ENCODE measurements at places on chromosomes 5 and 9. TPM values are rescaled to one million over a fixed set of nuclear protein-coding genes. Genes with fewer than 3 reads are reported as not detected.

DNA sequence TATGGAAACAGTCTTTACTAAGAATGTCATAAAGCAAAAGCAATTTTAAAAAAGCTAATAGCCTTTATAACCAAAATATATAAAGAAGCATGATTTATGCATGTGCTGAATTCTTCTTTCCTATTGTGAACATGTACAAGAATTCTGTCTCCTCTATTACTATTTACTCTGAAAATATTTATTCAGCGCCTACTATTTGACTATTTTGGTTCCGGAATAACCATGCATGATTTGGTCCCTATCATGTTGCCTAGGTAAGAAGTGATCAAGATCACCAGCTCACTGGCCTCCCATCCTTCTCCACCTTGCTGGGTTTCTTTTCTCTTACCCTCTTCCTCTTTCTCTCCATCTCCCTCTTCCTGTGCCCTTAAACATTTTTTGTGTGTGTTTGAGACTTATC, 443.8 kb downstream of the SH3GL2 start:
- no peak for DNase-seq
- H3K4me3 ChIP-seq = no peak overlapping the region
- no peaks in the 10 kb centered on the region for H3K4me1 ChIP-seq
- H3K27me3 ChIP-seq = no peaks in the 10 kb centered on the region

GRCh38 chr9:6576987-6577386, 68.5 kb downstream of the GLDC start:
- H3K36me3 ChIP-seq = no peaks in the 10 kb centered on the region
- peaks cover 8% of the 10 kb centered on the region for H3K27me3 ChIP-seq
- H3K27ac ChIP-seq = no peak overlapping the region
- H3K4me1 ChIP-seq = no peaks in the 10 kb centered on the region
- no peak overlapping the region for H3K4me3 ChIP-seq

GRCh38 chr5:105687493-105687892, 1983.2 kb downstream of the EFNA5 start:
- no peaks in the 10 kb centered on the region for H3K36me3 ChIP-seq
- H3K4me1 ChIP-seq = no peaks in the 10 kb centered on the region
- no peak overlapping the region for H3K4me3 ChIP-seq
- no peak overlapping the region for H3K27ac ChIP-seq
- no peak for DNase-seq

- peaks cover 5% of the 10 kb centered on the region for H3K4me1 ChIP-seq
- H3K36me3 ChIP-seq = no peaks in the 10 kb centered on the region
- peaks cover 47% of the 10 kb centered on the region for H3K27me3 ChIP-seq
- no peak overlapping the region for H3K4me3 ChIP-seq
These were observed 71.8 kb downstream of the AK8 start for GRCh38 chr9:132806306-132806705.

GRCh38 chr5:178525906-178526732, 64.1 kb downstream of the COL23A1 start:
- no peaks in the 10 kb centered on the region for H3K36me3 ChIP-seq
- no peaks in the 10 kb centered on the region for H3K4me1 ChIP-seq
- no peak overlapping the region for H3K27ac ChIP-seq

DNA sequence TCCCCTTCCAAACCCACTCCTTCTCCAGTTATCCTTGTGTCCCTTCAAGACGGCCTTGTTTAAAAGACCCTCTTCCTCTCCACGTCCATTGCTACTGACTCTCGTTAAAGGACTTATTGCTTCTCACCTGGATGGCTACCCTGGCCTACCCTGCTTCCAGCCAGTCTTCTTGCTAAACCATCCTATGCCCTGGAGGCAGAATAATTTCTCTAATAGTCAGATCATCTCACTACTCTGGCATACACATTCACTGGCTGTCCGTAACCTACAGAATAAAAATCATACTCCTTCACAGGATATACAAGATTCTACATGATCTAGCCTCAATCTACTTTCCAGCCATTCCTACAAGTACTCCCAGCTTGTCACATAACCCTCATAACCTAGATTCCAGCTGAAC, 92.6 kb downstream of the TRPM6 start:
- H3K36me3 ChIP-seq = no peaks in the 10 kb centered on the region
- H3K4me3 ChIP-seq = no peak overlapping the region
- no peaks in the 10 kb centered on the region for H3K4me1 ChIP-seq
- DNase-seq = no peak
- H3K27me3 ChIP-seq = peaks cover under 1% of the 10 kb centered on the region

GRCh38 chr9:91017245-91017644, 215.6 kb downstream of the SYK start:
- peaks cover 20% of the 10 kb centered on the region for H3K4me1 ChIP-seq
- no peak for DNase-seq
- no peak overlapping the region for H3K4me3 ChIP-seq

GRCh38 chr5:4116834-4117233, 521.2 kb downstream of the IRX1 start:
- no peaks in the 10 kb centered on the region for H3K27me3 ChIP-seq
- no peak for DNase-seq

DNA sequence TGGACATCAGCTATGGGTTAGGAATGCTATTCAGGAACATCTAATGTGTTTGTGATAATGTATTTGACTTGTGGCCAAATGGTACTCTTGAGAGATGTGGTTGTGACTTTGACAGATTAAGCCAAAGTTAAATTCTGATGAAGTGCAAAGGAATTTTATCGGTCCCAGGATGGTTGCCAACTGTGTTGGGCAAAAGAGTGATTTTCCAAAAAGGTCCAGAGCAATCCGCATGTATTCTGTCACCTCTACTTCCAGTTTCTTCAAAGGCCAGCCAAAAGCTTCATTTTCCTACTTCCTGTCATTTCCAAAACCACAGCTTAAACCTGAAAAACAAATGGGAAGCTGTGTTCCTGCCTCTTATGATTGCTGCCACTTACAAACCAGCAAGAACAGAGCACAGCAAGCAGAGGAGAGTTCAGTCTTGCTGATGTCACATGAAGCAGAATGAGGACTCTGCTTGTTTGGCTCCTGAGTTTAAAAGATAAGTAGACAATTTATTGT, 59.8 kb downstream of the MARCHF3 start:
- no peak overlapping the region for H3K4me3 ChIP-seq
- peaks cover 24% of the 10 kb centered on the region for H3K4me1 ChIP-seq
- H3K27ac ChIP-seq = no peak overlapping the region
- DNase-seq = no peak
- no peaks in the 10 kb centered on the region for H3K27me3 ChIP-seq
- H3K36me3 ChIP-seq = no peaks in the 10 kb centered on the region

- H3K27ac ChIP-seq = peak overlapping the region; percentile 99
- H3K36me3 ChIP-seq = peaks cover 20% of the 10 kb centered on the region
- H3K4me3 ChIP-seq = peak overlapping the region; percentile 77
These were observed 72.3 kb downstream of the RAPGEF1 start for GRCh38 chr9:131667576-131667975.

DNA sequence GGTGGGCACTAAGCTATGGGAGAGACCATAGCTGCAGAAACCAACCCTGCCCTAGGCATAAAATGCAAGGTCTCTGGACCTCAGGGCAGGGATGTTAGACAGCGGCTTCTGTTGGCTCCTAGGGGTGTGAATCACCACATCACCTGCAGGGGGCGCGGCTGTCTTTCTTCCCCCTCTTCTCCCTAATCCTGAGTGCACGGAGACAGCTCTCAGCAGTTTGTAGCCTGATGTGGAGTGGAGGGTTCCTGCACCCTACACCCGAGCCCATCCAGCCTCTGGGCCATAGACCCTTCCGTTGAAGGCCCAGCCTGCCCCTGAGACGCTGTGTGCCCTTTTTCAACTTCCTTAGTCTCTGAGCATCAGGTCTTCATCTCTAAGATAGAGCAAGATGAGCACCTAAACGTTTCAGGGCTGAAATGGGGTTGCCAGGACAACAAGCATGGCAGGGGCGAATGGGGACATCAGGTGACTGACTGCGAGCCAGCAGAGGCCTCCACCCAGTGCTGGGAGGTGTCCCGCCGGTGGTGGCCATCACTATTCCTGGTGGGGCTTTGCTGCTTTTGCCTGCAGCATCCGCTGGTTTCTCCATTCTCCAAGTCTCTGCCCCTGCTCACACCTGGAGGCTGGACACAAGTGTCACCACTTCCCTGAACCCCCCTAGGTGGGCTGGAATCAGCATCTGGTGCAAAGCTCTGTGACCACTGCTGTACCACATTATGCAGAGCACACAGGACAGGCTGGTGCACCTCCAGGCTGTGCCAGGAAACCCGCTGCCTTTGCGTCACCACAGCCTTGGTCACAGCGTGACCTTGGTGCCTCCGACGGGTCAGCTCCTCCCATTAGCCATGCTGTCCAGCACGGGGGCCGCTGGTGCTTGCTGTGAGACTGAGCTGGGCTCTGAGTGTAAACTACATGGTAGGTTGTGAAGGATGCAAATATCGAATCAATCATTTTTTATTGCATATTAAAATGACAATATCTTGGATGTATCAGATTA, 2.5 kb upstream of the SEC16A start:
- peak overlapping the region; percentile 50 for H3K4me3 ChIP-seq
- peaks cover 5% of the 10 kb centered on the region for H3K36me3 ChIP-seq
- H3K4me1 ChIP-seq = peaks cover 19% of the 10 kb centered on the region
- no peak overlapping the region for H3K27ac ChIP-seq
- DNase-seq = peak; percentile 91
- H3K27me3 ChIP-seq = no peaks in the 10 kb centered on the region

DNA sequence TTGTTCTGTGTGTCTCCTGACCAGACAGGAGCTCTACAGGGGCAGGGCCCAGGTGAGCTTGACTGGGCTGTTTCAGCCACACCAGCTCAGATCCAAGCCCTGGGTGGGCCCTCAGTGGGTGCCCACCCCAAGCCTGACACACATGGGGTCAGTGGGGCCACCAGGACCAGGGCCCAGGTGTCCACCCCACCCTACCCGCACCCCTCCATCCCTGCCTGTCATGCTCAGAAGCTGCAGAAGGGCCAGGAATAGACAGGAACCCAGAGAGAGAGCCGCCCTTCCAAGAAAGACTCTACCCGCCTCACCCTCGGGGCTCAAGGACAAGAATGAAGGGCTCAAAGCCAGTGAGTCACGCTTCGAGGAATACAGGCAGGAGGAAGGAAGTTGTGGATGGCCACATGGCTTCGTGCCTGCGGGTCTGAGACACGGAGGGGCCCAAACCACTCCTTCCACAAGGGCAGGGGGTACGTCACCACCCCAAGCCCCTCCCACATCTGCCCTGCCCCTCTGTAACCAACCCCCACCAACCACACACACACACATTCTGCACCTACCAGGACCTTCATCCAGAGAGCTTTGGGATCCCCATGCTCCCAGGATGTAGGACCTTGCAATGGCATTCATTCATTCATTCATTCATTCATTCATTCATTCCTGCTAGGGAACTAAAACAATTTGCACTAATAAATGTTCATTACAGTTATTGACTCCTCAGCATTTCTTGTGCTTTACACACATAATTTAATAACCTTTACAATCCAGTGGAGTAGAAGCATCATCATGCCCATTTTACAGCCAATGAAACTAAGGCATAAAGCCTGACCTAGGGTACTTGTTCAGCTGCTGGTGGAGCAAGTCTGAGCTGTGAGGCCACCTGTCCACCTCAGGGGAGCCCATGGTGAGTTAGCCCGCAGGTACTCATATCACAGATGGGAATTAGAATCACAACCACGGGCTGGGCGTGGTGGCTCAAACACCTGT, 55.9 kb upstream of the STXBP1 start:
- DNase-seq = peak; percentile 82
- peaks cover 39% of the 10 kb centered on the region for H3K4me1 ChIP-seq
- peak overlapping the region; percentile 82 for H3K27ac ChIP-seq
- no peaks in the 10 kb centered on the region for H3K36me3 ChIP-seq
- H3K4me3 ChIP-seq = peak overlapping the region; percentile 32

AK3 gene
- 33.8 TPM for total RNA-seq

PCDHB11 gene
- total RNA-seq = not detected

PCDHGA1 gene
- not detected for total RNA-seq

C5 gene
- 2.7 TPM for total RNA-seq

GRIA1 gene
- total RNA-seq = not detected
